Anterior cingulate cortex (tissue), 58 donors: ENCODE measurements at places on chromosomes 13 and 19.

DNA sequence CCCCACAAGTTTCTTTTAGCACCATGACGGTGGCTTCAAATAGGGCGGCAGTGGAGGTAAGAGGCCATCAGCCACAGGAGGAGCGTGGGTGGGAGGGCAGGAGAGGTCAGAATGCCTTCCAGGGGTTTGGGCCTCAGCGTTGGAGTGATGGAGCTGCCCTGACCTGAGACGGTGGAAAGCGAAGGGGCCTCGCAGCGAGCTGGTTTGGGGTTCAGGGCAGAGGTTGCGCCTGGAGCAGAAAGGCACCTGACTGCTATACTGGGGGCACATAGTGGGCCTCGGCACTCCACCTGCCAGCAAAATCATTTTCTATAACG lies 382 bp upstream of the NAXD start:
- DNase-seq = no peak

GRCh38 chr19:47141695-47142094 lies 11.1 kb downstream of the SAE1 start:
- DNase-seq = no peak

DNA sequence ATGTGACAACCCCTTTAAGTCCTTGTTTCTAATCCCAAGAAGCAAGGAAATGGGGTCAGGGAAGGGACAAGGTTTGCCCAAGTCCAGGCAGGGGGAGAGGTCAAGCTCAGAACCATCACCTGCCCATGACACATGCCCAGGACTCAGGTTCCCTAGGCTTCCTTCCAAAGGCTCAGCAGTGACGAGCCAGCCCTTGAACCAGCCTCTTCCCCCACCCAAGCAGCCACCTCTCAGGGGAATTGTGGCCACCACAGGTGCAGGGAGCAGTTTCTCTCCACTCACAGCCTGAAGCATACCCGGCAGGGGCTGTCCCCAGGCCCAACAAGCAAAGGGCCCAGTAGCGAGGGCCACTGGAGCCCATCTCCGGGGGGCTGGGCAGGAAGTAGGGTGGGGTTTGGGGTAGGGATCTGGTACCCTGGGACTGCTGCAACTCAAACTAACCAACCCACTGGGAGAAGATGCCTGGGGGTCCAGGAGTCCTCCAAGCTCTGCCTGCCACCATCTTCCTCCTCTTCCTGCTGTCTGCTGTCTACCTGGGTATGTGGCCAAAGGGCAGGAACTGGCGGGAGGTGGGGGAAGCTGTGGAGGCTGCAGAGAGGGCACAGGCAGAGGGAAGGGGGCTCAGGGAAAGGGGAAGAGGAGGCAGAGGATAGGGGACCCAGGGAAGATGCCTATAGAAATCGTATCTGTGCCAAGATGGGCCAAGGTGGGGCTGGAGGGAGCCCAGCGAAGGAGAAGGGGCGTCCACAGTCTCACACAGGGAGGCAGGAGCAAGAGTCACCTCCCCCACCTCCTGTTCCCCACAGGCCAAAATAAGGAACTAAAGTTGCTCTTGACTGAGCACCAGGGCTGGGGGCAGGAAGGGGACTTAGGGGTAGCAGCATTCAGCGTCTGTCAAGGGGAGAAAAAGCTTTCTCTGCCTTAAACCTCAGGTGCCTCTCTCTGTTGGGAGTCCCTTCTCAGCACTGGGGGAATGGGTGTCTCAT lies at the start of gene CD79A:
Gene CD79A, plus strand, starts transcription at position 433 of the 986 bp plus-strand sequence. Its CDS starts 26 bp downstream, at position 459.
- DNase-seq = no peak

GRCh38 chr19:28980236-28980868 lies 232.6 kb downstream of the UQCRFS1 start:
- no peak for DNase-seq

GRCh38 chr19:46042252-46042883 lies 1.6 kb upstream of the IGFL4 start:
- DNase-seq = no peak

DNA sequence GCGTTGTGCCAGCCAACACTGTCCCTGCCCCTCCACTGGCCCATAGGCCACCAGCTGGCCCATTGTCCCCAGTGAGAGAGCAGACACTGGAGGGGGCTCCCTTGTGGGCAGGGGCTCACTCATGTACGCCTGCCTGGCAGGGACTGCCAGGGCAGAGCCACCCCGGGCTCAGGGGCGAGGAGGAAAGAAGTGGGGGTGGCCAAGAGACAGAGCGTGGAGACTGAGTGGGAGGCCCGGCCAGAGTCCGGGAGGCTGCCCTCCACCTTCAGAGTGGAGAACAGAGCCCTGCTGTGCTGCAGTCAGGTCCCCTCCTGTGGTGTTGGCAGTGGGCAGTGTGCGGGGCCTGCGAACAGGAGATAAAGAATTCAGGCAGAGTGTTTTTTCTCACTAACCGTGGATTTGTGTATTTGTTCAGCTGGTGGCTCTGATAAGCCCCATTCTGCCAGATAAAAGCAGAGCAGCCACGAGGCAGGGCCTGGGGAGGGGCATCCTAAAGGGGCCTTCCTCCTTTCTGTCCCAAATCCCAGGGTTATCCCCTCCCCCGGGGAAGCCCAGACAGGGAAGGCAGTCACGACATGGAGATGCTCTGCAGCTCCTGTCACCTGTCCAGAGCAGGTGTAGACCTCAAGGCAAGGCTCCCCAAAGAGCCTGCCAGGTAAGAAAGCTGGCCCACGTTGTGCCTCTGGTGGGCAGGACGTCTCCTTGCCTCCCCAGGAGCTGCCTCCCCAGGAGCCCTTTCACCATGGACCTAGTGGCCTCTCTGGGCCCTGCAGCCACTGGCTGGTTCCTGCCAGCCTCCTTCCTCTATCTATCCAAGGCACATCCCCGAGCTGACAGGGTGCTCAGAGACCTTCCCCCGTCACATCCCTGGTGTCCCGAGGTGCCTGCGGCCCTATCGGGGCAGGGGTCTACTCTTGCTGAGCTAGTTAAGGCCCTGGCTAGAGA lies 33.0 kb downstream of the LYL1 start:
- no peak for DNase-seq

- no peak for DNase-seq
Measured at GRCh38 chr19:45954156-45954555, 19.5 kb downstream of the NOVA2 start.

- no peak for DNase-seq
Measured at GRCh38 chr19:42360787-42361544, 29.1 kb downstream of the CNFN start.

DNA sequence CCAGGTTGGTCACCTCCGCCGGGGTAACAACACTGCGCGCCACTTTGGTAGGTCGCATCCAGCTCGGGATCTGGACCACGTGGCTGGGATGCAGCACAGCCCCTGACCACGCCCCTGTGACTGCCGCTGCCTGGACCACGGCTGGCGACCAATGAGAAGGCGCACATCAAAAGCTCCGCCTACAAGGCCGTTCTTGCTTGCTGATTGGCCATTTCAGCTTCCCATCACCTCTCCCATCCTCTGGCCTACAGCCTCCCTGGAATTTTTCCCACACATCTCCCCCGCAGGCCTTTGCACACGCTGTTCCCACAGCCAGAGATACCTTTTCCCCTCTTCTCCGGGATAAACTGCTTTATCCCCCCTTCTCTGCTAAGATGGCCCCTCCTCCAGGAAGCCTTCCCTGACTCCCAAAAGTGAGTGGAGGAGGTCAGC lies 12.5 kb upstream of the MAP1S start:
- DNase-seq = peak; percentile 31

- no peak for DNase-seq
Measured at GRCh38 chr13:35279500-35279899, 197.0 kb downstream of the MAB21L1 start.
